NCI-H446 treated with DMSO at 0.1 percent for 48 hours (cell line): ENCODE measurements at places on chromosomes 12 and 14.

GRCh38 chr12:123491056-123491455 is 33.1 kb downstream of the SNRNP35 start:
- DNase-seq: no peak

GRCh38 chr12:40375076-40375475 is 150.3 kb downstream of the LRRK2 start:
- no peak for DNase-seq

DNA sequence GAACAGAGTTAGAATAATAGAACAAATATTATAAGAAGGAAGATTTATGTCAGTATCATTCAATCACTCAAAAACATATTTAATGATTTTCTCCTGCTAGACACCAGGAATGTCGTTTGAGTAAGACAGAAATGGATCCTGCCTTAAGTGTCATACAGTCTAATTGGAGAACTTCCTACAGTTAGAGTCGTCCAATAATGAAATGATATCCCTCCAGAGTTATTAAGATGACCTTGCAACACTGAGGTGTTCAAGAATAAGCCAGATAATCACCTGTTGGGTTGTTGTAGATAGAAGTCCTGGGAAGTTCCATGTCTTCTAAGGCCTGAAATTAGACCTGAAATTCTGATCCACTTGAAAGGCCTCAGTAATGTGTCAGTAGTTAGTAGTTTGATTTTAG is 132.3 kb downstream of the SLC38A4 start:
- no peak for DNase-seq

DNA sequence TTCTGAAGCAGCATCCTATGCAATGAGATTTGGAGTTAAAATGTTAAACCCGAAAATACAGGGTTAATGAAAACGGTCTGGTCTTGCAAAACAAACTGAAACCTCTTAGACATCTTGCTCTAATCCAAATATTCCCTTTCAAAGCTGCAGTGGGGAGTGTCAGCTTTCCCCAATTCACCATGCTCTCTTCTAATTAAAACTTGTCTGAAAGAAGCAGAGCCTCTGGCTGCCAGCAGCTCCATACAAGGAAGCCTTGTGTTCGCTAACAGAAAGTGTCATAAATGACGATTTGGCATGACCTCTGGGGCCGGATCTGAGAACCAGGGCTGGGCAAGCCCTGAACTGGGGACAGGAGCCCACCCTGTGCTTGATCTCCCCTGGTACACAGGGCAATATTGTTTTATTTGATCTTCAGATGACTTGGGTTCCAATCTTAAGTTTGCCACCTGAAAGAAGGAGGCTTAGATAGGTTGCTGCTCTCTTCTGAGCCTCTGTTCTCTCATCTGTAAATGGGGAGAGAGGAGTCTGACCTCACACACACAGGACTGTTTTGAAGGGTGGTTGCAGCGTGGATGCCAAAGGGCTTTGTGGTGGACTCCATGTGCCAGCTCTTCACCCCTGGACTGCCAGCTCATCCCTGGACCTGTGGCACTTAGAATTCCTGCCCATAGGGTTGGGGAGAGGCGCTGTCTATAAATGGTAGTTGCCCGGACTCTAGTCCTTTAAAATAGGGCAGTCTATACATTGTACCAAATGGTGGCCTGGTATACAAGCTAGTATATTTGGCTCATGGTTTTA is 7.8 kb downstream of the KMT5A start:
- no peak for DNase-seq

GRCh38 chr12:125645724-125646123 is 580.5 kb downstream of the AACS start:
- no peak for DNase-seq

- DNase-seq: no peak
Measured at GRCh38 chr14:73757381-73757780, 43.2 kb upstream of the PNMA1 start.

DNA sequence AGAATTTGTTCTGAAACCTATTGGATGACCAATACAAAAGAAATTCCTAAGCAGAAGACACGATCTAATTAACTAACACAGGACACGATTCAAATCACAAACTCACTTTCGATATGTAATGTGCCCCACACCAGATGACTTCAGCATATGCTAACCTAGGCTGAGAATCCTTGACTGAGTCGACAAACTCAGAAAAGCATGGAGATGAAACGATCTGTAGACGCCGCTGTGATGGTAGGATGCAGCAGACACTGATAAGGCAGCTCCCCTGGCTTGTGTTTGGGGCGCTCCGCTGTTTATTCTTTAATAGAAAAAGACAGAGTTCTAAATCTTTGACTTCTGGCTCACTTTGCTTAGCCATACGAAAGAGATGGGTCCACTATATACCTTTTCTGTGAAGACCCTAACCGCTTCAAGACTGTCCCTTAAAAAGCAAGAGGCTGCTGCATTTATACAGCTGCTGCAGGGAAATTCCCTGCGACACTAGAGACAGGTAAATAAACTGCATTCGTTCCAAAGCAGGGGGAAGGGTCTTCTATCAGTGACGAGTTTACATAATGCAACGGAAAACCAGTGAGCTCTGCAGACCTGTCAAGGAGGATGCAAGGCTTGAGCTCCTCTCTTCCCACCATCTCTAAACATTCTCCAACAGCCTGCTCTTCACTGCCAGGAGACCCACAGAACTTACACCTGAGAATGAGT is 929 bp downstream of the CHD8 start:
- no peak for DNase-seq

GRCh38 chr14:31297701-31298344 is 90.2 kb upstream of the HECTD1 start:
- DNase-seq: no peak

- DNase-seq: no peak
Measured at GRCh38 chr14:94370524-94370910, 17.9 kb downstream of the SERPINA1 start.

- DNase-seq: no peak
Measured at GRCh38 chr12:106213662-106214061, 34.2 kb downstream of the CKAP4 start.

DNA sequence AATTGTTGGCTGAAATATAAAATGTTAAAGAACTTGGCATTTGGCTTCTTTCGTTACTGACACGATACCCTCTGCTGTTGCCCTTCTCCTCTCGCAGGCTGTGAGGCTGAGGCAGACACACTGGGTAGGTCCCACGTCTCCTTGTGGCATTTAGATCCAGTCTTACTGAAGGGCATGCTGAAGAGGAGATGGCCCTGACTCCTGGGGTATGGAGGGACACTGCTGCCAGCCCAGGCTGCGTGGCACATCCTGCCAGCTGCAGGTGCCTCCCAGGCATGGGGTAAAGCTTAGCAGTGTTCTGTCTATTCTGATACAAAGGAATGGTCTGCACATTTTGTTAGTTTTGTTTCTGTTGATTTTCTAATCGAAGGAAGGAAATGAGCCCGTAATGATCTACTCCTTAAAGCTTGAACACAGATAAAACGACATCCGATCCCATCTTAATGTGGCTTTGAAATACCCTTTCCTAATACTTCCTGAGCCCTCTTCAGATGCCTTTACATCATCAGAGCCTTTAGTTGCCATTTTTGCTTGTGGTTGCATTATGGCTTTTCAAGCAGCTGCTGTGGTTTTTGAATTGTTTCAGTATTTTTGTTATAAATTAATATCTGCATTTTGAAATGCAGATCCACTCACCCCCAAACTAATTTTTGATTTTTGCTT is 61.1 kb downstream of the WDR20 start:
- no peak for DNase-seq

GRCh38 chr12:86275356-86275755 is 19.2 kb upstream of the MGAT4C start:
- no peak for DNase-seq

- DNase-seq: no peak
Measured at GRCh38 chr14:59117754-59118528, 70.5 kb upstream of the DAAM1 start.

DNA sequence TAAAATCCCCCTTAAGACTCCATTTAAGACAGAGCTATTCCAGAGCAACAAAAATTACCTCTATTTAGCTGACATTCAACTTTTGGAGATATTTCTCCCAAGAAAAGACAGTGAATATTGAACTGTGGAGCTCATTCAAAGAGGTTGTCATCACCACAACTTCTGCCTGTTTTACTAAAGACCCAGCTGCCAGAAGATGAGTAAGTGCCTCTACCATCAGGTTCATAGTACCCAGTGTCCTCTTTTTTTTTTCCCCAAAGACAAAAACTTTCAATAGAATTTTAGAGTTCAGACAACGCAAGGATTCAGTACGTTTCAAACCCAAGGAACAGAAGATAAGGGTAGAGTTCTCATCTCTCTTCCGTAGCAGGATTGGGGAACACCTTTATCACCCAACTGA is 461.3 kb downstream of the BCAT1 start:
- DNase-seq: no peak

GRCh38 chr12:118742431-118742830 is 238.9 kb upstream of the SRRM4 start:
- no peak for DNase-seq

GRCh38 chr12:1351926-1352325 is 242.5 kb downstream of the FBXL14 start:
- no peak for DNase-seq

- no peak for DNase-seq
Measured at GRCh38 chr12:116376354-116377193, 99.1 kb upstream of the MED13L start.

DNA sequence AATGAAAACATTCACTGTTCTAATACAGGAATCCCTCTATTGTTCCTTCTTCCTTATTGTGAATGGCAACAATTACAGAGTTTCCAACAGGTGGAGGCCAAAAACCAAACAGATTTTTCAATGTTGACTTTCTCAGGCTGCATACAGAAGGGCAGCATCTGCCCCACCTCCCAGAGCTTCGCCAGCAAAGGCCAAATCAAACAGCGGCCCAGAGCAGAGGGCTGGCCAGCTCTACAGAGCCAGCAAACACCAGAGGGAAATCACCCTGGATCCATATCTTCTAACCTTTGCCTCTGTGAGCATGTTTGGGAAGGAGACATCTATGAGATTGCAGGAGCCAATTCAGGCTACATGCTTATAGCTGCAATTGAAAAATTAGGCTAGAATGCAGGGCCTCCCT is 4.4 kb upstream of the CRACR2A start:
- DNase-seq: no peak

DNA sequence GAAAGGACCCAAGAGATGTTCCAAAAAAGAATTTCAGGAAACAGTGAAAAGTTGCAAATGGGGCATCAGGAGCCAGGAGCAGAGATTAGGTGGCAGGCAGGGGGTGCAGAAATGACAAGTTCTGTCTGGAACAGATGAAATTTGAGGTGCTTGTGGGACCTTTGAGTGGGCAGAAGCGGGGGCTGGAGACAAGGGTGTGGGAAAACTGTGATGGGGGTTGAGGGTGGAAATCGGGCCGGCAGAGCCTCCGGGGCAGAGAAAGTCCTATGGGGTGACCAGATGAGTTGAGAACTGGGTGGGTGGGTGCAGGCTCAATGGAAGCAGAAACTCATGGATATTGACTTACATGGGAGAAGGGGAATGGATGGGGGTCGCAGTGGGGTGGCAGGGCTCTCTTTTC is 1.6 kb upstream of the NR4A1 start:
- no peak for DNase-seq

GRCh38 chr12:23618718-23619117 is 330.8 kb downstream of the SOX5 start:
- no peak for DNase-seq

- DNase-seq: no peak
Measured at GRCh38 chr14:89359477-89360222, 57.4 kb downstream of the FOXN3 start.

- no peak for DNase-seq
Measured at GRCh38 chr14:68703093-68703492, 89.8 kb downstream of the ZFP36L1 start.

DNA sequence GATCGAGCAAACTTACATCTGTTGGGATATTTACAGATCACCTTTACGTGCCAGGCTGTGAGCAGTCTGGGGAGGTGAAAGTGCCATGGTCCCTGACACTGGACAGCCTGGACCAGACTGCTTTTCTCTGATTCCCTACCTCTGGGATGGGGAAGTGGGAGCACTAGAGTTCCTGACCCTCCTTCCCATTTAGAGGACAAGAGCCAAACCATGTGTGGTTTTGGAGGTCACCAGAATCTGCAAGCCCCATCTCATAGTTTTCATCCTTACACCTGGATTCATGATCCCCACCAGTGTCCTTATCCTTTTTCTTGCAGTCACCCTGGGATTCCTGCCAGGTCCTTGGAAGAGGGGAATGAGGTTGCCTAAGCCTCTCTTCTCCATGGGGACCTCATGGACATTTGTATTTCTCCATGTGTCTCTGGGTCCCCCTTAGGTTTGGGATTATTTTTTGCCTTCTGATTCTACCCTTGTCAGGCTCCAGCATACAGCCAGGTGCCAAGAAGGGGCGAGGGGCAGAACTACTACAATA is 1.5 kb upstream of the WNT10B start:
- DNase-seq: no peak

- DNase-seq: no peak
Measured at GRCh38 chr14:88468406-88468805, 82.9 kb downstream of the SPATA7 start.

GRCh38 chr12:96719660-96720362 is 187.2 kb upstream of the NEDD1 start:
- no peak for DNase-seq

DNA sequence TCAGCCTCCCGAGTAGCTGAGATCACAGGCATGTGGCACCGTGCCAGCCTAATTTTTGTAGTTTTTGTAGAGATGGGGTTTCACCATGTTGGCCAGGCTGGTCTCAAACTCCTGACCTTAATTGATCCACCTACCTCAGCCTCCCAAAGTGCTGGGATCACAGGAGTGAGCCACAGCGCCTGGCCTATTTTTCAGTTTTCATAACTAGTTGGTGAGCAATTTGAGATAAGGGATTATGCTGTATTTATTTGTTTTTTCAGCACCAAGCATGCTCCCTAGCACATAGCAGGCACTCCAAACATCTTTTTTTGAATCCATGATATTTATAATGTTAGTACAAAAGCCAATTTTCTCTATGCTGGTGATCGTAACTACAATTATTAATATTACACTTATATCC is 541.2 kb downstream of the SNAPC1 start:
- no peak for DNase-seq

GRCh38 chr14:100054316-100055075 is 10.7 kb upstream of the EVL start:
- DNase-seq: no peak

DNA sequence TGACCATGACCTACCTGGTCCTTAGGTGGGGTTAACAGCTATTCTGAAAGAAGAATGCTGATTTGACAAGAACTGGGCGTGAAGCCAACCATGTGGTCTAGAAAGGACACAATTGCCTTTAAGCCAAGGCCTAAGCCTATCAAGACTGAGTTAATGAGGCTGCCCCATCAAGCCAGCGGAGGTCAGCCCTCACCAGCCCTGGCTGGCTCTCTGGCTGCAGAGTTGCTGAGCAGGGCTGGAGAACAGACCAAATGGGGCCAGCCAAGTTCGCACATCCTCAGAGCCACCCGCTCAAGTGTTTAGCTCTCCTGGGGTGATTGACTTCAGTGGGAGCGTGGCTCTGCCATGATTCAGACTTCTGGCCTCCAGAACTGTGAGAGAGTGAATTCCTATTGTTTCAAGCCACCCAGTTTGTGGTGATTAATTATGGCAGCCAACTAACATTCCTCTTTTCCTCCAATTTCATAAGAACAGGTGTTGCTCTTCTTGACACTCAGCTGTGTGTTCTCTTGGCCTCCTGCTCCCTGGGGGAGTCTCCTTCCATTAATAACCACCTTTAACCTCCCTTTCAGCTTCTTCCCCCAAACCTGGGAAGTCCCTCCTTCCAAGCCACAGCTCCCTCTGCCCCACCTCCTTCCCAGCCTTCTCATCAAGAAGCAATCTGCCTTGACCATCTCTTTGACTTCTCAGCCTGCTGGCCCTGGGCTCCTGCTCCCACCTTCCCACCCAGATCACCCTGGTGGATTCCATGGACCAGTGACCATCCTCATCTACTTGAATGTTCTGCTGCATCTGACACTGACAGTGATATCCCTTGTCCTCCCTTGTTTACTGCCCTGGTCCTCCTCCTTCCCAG is 5.3 kb upstream of the SERPINA5 start:
- DNase-seq: no peak
